Spinal cord (tissue), 10 donors: ENCODE measurements at places on chromosomes 6 and 20. TPM values are rescaled to one million over a fixed set of nuclear protein-coding genes. Genes with fewer than 3 reads are reported as not detected.

BFSP1 gene
- 3.1 TPM for polyA plus RNA-seq

THEMIS gene
- not detected for polyA plus RNA-seq

SCGN gene
- 2.2 TPM for polyA plus RNA-seq

SYNE1 gene
- 71.5 TPM for polyA plus RNA-seq

PRL gene
- 0.87 TPM for polyA plus RNA-seq

SLC12A5 gene
- 191 TPM for polyA plus RNA-seq

DNA sequence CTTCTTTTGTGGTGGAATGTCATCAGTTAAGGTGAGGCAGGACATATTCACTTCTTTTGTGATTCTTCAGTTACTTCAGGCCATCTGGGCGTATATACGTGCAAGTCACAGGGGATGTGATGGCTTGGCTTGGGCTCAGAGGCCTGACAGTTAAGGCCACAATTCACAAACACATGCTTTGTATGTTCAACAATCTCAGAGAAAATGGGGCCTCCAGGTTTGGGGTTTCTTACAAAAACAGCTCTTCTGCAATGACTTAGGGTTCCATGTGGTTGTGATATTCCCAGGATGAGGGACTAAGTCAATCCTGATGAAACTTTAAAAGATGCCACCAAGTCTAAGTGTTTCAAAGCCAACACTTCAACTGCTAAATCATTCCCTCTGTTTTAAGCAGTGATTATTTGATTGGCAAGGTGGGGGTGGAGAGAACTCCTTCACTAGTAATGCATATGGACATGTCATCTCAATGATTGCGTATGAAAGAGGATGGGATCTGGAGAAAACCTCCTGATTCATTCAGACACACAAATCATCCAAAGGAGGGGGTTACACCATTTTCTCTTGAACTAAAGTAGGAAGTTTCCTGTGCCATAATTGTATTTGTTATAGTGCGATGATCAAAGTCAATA lies 41.7 kb upstream of the HEY2 start:
- DNase-seq, result no peak

DNA sequence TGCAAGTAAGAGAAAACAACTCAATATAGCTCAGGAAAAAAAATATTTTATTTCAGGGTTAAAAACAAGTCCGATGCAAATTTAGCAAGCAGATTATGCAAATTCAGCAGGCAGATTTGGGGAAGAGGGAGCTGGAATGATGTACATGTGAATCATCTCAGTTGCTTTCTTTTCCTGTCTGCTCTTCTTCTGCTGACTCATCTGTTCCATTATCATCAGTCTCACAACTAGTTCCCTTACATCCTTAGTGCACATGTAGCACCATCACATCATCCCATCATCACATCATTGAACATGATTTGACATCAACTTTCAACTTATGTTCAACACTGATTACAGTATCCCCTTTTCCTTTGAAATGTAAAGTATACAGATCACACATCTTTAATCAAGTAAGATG lies 11.5 kb upstream of the DEFB113 start:
- no peak for DNase-seq

DNA sequence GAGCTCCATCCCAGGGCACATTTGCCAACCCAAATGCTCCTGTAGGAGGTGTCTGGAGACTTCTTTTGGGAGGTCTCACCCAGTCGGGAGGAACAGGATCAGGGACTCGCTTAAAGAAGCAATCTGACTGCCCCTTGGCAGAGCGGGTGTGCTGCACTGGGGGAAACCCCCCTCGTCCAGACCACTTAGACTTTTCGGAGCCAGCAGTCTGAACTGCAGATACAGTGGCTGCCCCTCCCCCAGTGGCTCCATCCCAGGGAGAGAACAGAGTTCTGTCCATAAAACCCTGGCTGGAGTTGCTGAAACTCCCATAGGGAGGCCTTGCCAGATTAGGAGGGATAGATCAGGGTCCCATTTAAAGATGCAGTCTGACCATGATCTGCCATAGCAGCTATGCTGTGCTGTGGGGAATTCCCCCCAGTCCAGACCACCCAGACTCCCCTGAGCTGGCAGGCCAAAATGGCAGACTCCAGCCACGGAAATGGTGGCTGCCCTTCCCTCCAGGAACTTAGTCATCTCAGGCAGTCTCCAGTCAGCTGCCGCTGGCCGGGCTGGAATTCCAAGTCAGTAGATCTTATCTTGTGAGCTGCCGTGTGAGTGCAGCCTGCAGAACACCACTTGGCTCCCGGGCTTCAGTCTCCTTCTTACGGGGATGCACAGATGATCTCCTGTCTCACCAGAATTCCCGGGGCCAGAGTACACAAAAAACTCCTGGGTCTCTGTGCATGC lies 278.1 kb upstream of the SASH1 start:
- DNase-seq, result no peak

DNA sequence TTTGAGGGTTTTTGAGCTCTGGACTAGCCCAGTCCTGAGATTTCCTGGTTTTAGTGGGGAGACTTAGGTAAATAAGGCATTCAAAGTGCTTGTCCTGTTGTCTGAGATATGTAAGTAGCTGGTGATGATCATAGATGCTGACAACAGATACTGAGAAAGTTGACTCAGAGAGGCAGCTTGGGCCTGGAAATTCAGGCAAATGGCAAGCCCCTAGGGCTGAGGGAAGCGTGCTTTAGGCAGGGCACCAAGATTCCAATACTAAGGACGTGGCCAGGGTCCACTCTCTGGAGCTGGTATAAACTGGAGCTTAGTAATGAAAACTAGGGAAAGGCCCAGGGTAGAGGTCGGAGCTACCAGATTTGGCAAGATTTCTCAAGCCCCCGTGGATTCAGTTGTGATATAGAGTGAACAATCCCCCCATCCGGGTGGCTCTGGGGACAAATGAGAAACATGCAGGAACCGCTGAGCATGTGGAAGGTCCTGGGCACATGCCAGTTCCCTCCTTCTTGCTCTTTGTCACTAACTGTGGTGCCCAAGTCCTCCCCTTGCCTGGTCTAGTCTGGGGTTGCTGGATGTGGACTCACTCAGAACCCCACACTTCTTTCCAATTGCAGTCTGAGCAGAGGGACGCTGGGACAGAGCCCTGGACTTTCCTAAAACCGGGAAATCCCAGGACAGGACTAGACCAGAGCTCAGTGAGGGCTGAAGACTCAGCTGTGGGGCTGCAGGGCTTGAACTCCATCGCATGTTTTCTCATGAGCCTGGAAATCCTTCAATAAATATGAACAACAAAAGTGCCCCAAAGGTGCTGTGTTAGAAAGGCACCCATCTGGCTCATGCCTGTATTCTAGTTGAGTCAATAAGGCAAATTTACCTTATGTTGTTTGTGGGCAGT lies 10.3 kb downstream of the SLC22A3 start:
- DNase-seq, result no peak

GRCh38 chr20:47464380-47465101 lies 37.1 kb upstream of the NCOA3 start:
- peak; percentile 17 for DNase-seq

GRCh38 chr20:48705240-48706115 lies 122.3 kb downstream of the PREX1 start:
- DNase-seq, result no peak

DNA sequence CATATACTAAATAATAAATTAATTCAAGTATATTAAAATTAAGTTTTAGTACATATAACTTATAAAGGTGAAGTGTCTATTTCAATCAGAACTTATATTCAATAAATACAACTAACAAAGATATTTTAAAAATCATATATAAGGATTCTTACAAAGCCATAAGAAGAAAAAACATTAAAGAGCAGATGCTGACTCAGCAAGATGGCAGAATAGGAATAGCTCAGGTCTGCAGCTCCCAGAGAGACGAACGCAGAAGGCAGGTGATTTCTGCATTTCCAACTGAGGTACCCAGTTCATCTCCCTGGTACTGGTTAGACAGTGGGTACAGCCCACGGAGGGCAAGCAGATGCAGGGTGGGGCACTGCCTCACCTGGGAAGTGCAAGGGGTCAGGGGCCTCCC lies 811.1 kb downstream of the EYS start:
- DNase-seq, result no peak

DNA sequence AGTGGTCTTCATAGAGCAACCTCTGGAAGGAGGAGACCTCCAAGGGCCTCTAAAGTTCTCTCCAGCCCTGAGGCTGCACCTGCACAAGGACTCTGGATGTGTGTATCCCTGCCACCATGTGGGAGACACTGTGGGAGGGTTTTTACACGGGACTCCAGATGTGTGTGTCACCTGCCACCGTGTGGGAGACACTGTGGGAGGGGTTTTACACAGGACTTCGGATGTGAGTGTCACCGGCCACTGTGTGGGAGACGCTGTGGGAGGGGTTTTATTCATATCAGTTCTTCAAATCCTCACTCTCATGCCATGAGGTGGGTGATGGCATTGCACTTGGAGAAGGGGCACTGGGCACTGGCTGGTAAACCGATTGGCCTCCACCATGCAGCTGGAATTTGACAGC lies 90.2 kb upstream of the SSTR4 start:
- no peak for DNase-seq

- no peak for DNase-seq
These were observed 305.0 kb upstream of the POU3F2 start for GRCh38 chr6:98529364-98529763.

DNA sequence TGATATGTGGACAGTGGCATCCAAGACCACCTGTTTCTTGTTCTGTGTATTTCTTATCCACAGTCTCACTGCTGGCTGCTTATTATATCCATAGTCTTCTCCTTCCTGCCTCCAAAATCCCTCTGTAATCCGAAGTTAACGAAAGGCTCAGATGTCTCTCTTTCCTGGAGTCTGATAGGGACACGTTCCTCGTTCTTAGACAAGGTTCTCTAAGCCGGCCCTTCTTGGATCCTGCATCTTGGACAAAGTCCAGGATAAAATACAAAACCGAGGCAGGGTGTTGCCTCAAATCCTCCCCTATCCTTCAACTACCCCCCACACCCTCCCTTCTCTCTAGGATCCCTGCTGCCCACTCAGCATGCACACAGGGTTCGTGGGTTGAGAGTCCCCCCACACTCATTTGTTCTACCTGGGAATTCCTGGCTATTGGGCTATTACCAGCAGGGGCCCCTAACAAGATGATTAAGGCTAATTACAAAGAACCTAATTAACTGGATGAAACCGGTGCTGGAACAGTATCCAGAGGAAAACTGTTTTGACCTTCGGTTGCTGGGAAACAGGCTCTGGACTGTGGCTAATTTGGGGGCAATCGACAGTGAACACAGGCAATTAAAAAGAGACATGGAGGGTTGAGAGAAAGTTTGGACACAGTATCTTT lies 32.7 kb upstream of the MRPS10 start:
- peak; percentile 59 for DNase-seq

DNA sequence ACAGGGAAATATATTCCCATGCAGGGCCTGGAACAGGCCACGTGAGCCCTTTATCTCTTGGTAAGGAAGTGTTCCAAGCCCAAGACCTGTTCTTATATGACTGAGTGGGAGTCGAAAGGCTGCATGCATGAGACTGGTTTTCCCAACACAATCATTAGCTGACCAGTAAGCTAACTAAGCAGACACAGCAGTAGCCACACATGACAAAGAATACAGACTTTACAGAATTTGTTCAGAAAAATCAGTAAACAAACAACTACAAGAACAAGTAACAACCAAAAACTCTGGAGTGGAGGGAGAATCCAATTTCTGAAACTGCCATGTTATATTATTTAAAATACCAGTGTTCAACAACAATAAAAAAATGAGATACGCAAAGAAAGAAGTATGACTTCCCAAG lies 16.7 kb downstream of the BPIFA1 start:
- DNase-seq, result no peak

- DNase-seq, result no peak
These were observed 312 bp downstream of the TXNDC5 start for GRCh38 chr6:7910298-7910653.

- DNase-seq, result peak; percentile 74
These were observed at the start of gene MICB for GRCh38 chr6:31497531-31498476. TSS of gene MICB (plus strand) at chr6:31498145. CDS start at chr6:31498194, 49 bp downstream.

GRCh38 chr20:49167811-49168507 lies 20.2 kb downstream of the STAU1 start:
- DNase-seq, result no peak

DNA sequence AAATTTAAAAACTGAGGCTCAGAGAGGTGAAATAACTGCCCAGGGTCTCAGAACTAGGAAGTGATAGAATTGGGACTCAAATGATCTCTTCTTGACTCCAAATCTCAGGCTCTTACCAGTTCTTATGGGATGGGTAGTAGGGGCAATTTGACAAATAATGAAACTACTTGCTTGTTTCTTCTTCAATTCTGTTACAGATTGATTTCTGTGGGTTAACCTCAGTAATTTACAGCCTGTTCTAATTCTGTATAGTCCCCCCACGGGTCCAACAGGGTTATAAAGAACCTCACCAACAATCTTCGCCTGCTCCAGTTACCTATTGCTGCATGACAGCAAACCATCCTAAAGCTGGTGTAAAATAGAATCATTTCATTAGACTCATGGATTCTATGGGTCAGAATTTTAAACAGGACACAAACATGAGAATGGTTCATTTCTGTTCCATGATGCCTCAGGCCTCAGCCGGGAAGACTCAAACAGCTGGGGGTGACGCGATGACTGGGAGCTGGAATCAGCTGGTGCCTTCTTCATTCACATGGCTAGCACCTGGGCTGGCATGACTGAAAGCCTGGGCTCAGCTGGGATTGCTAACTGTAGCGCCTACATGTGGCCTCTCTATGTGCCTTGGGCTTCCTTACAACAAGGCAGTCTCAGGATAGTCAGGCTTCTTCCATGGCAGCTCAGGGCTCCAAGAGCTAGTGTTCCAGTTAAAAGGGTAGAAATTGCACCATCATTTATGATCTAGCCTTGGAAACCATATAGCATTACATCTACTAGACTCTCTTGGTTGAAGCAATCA lies 6.6 kb upstream of the WFDC2 start:
- no peak for DNase-seq

DNA sequence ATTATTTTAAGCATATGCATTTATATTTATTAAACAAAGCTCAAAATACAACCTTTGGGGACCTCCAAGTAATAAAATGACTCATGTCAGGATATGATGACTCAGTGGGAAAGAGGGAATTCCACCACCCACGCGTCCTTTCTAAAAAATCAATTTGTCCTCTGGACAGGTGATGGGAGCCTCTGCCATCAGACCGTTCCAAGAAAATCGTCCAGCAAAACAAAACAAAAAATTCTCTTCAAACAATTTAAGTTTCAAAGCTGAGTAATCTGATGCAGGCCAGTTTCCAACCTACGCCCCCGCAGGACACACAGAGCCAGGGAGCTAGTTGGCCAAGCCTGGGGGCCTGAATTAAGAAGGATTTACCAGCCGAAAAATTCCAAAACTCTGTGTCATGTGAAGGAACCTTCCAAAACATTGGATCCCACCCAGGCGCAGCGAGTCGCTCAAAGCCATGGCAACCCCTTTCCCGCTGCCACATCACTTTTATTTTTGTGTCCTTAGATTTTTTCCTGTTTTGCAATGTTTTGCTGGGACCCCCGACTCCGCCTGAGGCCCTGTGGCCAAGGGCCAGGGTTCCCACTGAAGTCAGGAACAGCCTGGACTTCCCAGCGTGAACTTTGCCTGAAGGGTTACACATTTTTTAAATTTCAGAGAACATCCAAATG lies 95.3 kb downstream of the NFATC2 start:
- no peak for DNase-seq
